ENCODE measurements at places on chromosomes 2 and 18.
A peak's percentile ranks its signal among the peaks of the same experiment; 100 is the strongest.

GRCh38 chr2:235358981-235359471 lies 134.8 kb upstream of the AGAP1 start:
- no peak for DNase-seq

- DNase-seq = no peak
These were observed 405.0 kb downstream of the XIRP2 start for GRCh38 chr2:167293172-167293781.

GRCh38 chr18:36322408-36322728 lies 24.9 kb downstream of the FHOD3 start:
- DNase-seq = no peak

GRCh38 chr2:205276116-205276777 lies 406.1 kb upstream of the NRP2 start:
- DNase-seq = no peak

DNA sequence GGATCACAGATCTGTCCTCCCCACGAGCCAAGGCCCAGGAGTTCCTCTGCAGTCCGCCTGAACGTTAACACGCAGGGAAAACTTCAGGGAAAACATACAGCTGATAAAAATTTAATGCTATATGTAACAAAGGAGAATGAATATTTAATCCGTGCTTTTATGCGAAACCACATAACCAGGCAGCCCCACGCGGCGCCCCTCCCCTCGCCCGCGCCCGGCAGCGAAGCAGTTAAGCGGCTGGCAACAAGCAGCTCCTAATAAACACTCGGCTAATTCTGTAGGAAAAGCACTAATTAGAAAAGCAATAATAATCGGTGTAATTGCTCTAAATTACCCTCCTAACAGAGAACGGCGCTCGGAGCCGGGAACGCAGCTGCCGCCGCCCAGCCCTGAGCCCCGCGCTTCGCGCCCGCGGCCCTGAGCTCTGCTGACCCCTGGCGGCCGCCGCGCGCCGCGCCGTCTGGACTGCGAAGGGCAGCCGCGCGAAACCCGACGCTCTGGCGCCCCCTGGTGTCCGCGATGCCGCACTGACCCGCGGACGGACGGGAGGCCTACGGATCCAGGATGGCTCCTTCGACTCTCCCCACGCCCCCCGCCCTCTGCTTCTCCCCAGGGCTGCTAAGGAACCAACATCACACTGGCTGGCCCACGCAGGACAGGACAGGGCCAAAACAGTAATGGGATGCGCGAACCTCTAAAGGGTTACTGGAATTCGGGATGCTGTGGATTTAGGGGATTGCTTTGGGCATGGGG lies 181.4 kb downstream of the SMAD2 start:
- DNase-seq = peak; percentile 85

GRCh38 chr2:129766374-129766993 lies 213.0 kb upstream of the RAB6C start:
- no peak for DNase-seq

DNA sequence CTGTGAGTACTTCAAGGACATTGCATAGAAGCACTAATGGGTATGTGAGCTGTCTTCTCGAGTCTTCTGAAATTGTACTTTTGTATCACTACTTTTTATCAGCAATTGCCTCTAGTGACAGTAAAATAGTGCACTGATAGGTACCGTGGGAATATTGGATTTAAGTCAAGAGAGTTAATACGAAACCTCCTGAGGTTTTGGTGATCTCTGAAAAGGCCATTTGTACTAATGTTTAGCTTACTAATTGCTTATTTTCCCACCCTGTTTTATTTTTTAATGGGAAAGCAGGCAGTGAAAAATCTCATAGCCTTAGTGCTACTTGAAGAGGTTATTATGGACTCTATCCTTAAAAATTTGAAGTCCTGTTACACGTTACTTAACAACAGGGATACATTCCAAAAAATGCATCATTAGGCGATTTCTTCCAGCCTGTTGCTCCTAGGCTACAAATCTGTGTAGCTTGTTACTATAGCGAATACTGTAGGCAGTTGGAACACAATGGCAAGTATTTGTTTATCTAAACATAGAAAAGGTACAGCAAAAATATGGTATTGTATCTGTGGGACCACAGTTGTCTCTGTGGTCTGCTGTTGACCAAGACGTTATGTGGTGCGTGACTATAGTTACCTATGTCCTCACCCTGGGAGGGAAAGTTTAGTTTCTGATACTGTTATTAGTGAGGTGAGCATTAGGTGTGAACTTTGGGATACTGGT lies 65.9 kb downstream of the CAB39 start:
- no peak for DNase-seq

- peak; percentile 71 for DNase-seq
These were observed 33.6 kb upstream of the PTMA start for GRCh38 chr2:231674587-231675338.

GRCh38 chr2:209976698-209977385 lies 25.6 kb upstream of the RPE start:
- no peak for DNase-seq

GRCh38 chr2:88212251-88212790 lies 42.2 kb downstream of the THNSL2 start:
- DNase-seq = no peak

GRCh38 chr2:18551169-18551568 lies 9.3 kb downstream of the RDH14 start:
- no peak for DNase-seq

GRCh38 chr2:228048838-228049490 lies 132.5 kb downstream of the SPHKAP start:
- DNase-seq = no peak

GRCh38 chr2:240454106-240454901 lies 18.8 kb downstream of the GPC1 start:
- DNase-seq = no peak

DNA sequence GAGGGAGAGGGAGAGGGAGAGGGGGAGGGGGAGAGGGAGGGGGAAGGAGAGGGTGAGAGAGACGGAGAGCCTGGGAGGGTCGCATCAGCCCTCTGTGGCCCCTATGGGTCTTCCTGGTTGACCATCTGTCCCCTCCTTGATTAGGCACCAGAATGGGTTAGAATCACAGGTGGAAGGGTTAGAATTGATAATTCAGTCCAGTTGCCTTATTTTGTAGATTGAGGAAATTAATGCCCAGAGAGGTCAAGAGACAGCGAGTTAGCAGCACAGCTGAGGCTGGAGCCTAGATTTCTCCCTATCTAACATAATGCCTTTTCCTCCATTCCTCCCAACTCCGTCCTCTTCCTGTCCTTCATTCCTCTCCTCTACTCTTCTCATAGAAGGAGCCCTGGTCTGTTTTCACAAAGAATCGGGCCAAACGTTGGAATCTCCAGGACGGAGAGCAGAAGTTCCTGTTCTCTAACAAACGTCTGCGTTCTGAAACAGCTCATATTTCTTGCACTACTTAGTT lies 338 bp upstream of the THUMPD2 start:
- DNase-seq = no peak

DNA sequence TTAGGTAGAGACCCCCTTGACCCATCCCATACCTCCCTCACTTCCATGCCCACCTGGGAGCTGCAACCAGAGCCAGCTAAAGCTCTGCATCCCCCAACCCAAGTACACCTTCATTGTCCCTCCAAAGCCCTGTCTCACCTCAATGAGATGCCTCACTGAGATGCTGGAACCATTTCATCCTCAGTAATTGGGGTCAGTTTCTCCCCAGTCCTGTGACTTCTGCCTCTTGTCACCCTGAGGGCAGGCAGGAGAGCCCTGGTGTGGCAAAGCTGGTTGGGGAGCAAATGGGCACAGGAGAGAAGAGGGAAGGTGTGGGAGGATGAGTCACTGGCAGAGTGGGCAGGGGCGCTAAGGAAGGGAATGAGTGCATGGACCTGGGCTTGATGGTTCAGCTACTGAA lies 27.9 kb upstream of the NT5DC4 start:
- DNase-seq = no peak

GRCh38 chr2:3885629-3886628 lies 182.6 kb downstream of the DCDC2C start:
- DNase-seq = no peak

DNA sequence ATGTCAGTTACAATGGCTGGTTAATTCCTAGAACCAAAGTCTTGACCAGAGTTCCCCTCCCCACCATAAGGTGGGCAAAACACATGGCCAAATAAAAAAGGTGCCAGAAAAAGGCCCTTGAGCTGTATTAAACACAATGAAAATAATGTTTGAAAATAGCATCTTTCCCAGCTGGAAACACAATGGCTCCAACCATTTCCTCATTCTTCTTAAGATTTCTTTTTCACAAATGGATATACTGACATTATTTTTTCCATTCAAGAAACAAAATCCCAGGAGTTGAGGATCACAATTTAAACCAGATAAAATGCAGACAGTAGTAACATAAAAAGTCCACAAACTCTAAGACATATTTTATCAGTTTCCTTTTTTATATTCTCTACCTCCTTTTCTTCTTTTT lies 143.8 kb downstream of the EXOC6B start:
- no peak for DNase-seq

DNA sequence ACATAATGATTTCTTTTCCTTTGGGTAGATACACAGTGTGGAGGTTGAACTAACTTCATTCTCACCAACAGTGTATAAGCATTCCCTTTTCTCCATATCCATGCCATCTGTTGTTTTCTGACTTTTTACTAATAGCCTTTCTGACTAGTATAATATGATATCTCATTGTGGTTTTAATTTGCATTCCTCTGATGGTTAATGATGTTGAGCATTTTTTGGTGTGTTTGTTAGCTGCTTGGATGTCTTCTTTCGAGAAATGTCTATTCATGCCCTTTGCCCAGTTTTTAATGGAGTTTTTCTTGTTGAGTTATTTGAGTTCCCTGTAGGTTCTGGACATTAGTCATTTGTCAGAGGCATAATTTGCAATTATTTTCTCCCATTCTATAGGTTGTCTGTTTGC lies 59.8 kb downstream of the MARCHF4 start:
- no peak for DNase-seq

DNA sequence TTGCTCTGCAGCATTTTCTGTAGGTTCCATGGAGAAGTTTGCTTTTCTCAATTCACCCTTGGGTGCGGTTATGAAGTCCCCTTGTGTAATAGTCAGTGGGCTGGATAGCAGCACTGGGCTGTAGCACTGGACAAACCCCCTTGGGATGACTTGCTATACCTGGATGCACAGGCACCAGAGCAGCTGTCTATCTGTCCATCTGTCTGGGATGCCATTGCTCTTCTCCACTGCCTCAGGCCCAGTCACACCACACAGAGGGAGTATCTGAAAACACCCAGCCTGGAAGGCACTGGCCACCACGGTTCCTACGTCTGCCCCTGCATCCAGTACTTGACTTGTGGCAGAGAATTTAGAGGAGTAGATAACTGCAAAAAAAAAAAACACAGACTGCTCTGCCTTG lies 254.5 kb downstream of the TFCP2L1 start:
- DNase-seq = no peak

DNA sequence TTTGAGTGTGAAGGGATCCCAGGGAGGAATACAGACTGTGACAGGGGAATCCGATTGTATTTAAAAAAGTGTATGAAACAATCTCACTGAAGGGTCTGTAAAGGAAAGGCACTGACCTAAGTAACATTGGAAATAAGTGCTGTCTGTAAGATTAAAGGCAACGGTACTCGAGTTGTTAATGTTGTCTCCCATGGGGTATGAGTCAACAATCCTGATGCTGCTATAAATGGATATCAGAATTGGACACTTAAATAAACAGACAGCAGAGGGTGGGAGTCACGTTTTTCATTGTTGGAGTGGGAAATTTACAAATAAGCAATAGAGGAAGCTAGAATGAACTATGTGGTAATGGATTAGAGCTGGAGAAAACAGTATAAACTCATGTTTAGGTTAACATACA lies 452.4 kb upstream of the RGPD4 start:
- DNase-seq = no peak

GRCh38 chr2:133086176-133086575 lies 416.2 kb upstream of the LYPD1 start:
- DNase-seq = no peak

GRCh38 chr18:27428120-27428519 lies 243.0 kb upstream of the CHST9 start:
- no peak for DNase-seq

DNA sequence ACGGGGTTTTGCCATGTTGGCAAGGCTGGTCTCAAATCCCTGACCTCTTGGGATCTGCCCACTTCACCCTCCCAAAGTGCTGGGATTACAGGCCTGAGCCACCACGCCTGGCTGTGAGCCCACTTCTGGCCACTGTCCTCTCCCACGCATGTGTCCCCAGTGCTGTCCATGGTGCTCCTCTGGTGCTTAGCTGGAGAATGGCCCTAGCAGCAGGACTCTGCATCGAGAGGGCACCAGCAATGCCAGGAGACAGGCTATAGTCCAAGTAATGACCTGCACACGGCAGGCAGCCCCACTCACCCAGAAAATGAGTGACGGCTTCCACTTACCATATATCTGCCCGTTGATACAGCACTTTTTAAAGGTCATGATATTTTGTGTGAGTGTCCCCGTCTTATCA lies 66.3 kb upstream of the NARS1 start:
- DNase-seq = no peak

DNA sequence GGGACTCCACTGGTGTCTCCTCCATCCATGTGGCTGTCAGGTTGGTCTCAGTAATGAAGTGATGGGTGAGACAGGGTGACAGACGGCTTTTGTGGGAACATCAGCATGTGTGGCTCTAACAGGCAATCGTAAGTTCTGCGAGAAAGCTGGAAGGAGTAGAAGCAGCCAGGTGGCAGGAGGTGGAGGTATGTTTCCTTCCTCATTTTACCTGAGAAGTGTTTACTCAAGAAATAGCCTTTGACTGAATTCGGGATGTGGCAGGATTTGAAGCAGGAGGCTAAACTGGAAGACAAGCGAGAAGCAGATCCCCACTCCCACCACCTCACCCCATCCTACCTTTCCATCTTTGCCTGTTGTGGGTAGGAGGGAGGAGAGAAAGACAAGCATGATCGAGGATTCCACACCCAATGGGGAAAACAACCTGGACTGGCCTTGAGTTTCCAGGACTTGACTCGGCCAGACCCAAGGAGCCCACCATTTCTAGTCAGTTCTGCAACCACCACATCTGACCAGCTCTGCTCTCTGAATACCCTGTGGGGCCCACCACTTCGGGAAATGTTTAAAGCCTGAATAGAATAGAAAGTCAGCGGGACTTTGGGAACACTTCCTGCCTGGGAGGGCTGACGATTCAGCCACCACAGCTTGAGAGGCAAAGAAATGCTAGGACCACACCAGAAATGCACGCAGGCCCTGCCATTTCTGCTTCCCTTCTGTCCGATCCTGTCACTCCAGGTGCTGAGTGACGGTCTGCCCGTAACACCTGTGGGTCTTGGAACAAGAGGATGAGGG lies 1.2 kb downstream of the ABCG8 start:
- no peak for DNase-seq

DNA sequence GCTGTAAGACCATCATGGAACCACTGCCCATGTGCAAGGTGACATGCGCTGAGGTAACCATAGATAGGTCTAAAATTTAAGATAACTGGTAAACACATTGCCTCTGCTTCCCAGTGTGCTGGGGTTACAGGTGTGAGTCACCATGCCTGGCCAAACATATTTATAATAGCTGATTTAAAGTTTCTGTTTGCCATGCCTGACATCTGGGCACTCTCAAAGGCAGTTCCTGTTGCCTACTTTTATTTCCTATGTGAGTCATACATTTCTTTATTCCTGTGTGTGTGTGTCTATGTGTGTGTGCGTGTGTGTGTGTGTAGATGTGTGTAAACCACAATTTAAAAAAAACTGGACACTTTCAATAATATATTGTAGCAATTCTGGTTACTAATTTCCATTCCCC lies 415.2 kb upstream of the NETO1 start:
- DNase-seq = no peak
